ENCODE measurements at places on chromosomes 3 and 15.

GRCh38 chr3:43165786-43166185, 59.9 kb upstream of the POMGNT2 start:
- DNase-seq, result no peak

DNA sequence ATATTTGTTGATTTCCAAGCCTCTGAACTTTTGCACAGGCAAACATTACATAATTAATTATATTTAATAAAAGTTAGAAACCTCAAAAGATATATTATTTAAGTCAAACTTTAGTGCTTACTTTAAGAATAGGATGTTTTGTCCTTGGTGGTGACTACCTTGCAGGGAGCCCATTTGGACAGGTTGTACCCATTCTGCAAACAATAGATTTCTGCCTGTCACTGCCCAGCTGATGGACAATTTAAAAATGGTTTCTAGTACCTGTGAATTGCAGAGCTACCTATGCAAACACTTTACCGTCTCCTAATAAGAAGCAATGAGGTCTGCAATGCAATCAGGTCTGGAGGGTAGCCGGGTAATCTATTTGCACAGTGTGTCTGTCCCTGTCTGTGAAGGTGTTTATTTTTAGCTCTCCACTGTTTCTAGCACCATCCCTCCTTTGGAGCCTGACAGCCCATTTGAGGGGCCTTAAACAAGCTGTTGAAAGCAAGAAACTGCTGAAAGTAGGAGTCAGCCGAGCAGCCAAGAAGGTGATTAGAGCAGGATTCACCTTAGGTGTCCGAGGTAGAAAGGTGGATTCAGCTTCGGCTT, 556.2 kb upstream of the CFAP20DC start:
- no peak for DNase-seq

- no peak for DNase-seq
Observed at GRCh38 chr3:188488801-188489200, 334.8 kb downstream of the LPP start.

DNA sequence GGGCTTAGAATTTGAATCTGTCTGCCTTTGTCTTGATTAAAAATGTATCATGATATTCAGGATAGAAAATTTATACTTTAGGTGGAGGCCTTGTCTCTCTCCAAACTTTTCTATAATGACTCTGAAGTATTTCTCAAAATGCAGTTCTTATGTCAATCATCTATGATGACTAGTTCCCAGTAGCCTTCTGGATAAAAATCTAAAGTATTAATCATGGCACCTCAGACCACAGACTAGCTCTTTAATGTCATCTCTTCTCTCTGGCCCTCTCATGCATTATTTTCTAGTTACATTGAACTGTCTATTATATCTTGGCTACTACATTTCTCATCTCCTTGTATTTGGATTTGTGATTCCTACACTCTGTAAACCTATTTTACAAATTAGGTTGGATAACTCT, 96.9 kb downstream of the ZPLD1 start:
- DNase-seq, result no peak

DNA sequence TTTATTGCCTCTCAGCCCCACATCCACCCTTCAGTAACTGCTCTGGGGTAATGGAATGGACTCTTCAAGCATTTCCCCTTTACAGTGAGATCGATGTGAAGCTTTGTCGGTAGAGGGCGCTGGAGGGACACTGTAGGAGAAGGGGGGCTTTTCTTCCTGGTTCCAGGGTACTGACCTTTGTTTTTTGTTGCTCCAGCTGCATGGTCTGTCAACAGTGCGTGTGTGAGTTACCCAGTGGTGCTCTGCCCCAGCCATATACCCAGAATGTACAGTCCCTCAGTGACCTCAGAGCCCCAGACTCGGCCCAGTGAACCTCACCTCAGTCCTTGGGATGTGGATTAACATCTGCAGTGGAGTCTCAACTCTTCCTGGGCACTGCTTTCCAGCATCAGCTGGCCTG, 180.3 kb upstream of the TSC22D2 start:
- peak; percentile 67 for DNase-seq

GRCh38 chr3:112303764-112304325, 9.8 kb upstream of the SLC9C1 start:
- no peak for DNase-seq

GRCh38 chr3:122397201-122397600, 13.2 kb downstream of the FAM162A start:
- DNase-seq, result no peak

DNA sequence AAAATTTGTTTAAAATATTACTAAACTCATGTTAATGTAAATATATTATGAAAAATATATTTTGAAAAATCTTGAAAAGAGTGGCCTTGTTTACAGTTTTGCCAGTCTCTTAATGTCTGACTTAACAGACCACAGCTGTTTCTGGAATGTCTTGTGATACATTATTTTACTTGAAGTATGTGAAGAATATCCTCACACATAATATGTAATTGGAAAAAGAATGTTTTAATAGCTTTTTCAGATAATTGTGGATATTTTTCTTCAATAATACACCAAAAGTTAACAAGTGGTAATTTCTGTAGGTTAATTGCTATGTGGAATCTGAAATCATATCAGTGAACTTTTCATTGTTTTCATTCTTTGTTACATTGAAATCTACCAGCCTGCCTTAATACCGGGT, 101.3 kb downstream of the UBE2E2 start:
- no peak for DNase-seq

DNA sequence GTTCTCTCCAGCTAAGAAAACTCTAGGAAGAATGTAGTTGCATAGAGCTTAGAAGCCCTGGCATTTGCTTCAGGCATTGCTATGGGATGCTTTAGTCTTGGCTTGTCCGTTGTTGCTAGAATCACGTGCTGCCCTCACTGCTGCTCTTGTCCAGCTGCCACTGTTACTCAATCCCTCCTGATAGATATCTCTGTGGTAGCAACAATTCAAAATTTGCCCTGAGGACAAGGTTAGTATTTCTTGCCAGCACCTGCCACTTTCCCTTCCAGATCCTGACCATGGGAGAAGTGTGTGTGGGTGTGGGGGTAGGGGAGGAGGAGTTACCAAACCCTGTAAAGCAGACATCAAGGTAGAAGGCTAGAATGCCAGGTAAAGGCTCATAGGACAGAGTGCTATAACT, 113.8 kb downstream of the PPM1L start:
- peak; percentile 84 for DNase-seq

DNA sequence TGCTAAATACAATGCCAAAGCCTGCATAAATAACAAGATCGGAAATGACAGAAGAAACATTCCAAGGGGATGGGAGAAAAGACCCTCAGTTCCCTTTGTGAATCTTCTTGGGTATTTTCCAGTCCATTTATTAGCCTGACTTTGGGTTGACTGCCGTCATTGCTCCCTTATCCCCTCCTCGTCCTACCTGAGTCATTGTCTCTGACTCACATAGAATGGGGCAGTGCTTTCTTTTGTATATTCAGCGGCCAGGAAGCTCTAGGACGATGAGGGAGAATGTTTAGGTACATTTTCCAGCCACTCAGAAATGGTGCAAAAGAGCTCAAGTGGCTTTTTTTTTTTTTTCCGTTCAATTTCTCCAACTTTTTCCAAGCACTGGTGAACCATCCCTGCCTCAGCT, 71.6 kb downstream of the KAT2B start:
- DNase-seq, result no peak

GRCh38 chr3:152185891-152186630, 82.7 kb upstream of the MBNL1 start:
- DNase-seq, result peak; percentile 58

- DNase-seq, result no peak
Observed at GRCh38 chr3:37559461-37559860, 302.2 kb upstream of the CTDSPL start.

DNA sequence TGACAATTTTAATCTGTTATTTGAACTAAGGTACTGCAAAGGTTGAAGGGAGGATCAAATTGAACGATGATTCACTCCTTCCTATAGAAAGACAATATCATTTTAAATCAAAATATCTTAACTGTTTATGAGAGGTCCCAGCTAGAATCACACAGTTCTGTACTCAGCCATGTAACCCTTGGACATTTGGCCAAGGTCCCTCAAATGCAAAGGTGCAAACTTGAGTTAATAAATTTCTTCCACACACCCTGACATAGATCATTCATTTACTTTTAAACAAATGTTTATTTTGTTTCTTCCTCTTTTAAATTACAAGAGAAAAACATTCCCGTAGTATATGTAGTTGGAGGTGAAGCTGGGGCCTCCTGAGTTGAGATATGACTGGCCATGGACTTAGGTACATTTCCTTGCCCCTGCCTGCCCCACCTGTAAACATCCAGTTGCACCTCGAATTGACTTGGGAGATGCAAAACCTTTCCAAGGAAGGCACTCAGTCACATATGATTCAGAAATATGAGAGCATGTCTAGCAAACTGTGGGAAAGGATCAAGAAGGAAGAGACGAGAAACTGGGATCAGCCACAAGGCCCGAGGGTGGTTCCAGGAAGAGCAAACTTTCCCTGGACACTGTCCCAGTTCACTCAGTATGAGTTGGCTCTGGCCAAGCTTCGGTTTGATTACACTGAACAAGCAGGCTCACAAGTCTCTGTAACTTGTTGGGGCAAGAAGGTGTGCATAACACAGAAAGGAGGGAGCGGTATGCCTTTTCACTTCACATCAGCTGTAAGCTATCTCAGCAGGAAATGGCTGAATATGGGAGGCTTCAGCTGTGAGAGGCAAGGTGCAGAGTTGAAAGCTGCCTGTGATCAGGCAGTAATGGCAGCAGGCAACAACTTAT, 6.7 kb downstream of the TNFSF10 start:
- no peak for DNase-seq

DNA sequence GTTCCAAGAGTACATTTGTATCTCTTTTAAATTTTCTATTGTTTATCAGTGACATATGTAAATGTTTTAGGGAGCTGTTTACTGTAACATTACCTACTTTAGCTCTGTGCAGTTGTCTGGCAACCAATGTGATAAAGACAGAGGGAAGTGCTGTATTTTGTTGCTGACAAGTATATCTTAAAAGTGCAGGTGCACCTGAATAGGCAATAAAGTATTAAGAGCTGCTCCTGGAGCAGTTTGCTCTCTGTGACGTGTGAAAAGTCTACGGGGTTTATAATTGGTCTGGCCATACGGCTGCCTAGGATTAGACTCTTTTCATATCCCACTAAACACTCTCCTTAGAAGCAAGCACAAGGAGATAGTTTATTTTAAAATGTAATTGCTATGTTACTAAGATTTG, 178.3 kb downstream of the IGF1R start:
- no peak for DNase-seq

DNA sequence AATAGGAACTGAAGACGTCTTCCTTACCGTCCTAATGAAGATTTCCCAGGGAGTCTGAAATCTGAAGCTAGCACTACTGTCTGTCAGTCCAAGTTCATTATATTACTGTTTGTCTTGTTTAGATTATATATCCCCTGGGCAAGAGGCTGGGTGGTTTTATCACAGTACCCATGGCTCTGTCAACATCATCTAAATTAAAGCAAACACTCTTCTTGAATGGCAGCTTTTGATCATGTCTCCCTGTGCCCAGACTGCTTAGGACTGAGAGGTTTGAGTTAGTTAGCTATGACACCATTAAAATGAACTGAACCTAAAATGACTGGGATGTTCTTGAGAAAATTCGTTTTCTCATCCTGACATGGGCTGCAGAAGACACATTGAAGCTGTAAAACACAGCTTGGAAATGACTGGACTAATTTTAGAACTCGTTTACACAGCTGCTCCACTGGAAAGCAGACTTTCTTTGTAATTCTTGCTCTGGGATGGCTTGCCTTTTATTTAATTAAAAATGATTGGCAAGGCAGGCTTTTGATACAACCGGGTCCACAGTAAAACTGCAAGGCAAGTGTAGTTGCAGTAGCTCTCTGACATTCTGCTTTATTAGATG, 243.5 kb downstream of the MFSD1 start:
- DNase-seq, result no peak

DNA sequence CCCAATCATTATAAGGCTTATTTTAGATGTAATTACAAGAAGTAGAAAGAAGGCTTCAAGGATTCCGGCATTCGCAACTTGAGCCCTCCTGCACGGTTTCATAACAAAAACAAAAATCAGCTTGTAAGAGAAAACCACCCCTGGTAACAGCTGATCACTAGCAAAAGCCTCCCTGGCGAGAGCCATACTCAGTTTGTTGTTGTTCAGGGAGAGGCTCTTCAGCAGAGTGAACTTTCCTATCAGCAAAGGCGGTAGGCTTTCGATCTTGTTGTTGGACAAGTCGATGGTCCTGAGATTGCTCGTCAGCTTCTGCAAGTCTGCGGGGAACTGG, 710 bp downstream of the LRRC57 start:
- no peak for DNase-seq

DNA sequence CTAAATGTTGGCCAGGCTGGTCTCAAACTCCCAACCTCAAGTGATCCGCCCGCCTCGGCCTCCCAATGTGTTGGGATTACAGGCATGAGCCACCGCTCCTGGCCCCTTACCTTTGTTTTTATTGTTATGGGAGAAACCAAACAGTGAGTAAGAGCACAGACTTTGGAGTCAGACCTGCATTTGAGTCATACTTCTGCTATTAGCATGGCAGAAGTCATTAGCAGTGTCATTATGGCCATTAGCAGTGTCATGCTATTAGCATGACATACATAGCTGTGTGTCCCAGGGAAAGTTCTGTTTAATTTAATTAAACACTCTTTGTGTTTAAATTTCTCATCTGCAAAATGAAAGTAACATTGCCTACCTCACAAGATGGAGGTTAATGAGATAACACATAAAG, 54.8 kb downstream of the SQOR start:
- DNase-seq, result no peak

DNA sequence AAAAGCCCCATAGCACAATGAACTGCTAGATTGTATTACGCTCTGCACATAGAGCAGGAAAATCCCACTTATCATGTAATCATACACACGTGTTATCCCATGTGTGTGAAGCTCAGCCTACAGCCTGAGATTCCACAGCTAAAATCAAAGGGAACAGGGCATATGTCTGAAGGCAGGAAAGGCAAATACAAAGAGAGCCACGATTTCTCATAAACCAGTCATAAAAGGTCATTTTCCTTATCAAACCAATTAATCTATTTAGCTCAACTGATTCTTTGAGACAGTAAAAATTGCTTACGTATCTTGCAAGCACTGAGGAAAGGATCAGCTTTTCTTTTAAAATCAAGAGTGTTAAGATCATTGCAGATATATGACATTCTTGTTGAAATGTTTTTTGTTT, 199.5 kb upstream of the TBL1XR1 start:
- no peak for DNase-seq

DNA sequence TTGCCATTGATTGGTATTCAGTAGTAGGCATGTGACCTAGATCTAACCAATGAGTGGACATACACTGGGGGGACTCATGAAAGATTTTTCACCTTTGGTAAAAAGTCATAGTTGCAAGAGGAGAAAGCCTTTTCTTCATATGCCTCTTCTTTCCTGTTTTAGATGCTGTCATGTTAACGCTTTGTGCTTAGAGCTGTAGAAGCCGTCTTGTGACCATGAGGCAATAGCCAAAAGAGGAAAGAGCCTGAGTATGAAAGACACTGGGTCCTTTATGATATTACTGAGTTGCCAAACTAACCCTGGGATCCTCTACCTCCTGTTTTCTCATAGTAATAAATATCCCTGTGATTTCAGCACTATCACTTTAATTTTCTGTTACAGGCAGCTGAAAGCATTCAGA, 396.0 kb downstream of the FHIT start:
- DNase-seq, result peak; percentile 92

GRCh38 chr15:68633231-68634121, 54.7 kb downstream of the CORO2B start:
- DNase-seq, result no peak

GRCh38 chr15:77329202-77329601, 90.7 kb downstream of the PEAK1 start:
- DNase-seq, result no peak

Data from AML-193 (cell line).